Activated CD4-positive, alpha-beta T cell treated with anti-CD3 and anti-CD28 coated beads for 36 hours (primary cell): ENCODE measurements at places on chromosomes 6 and 20.

- no peak for DNase-seq
Measured at GRCh38 chr6:89749918-89750317, 69.7 kb downstream of the MDN1 start.

DNA sequence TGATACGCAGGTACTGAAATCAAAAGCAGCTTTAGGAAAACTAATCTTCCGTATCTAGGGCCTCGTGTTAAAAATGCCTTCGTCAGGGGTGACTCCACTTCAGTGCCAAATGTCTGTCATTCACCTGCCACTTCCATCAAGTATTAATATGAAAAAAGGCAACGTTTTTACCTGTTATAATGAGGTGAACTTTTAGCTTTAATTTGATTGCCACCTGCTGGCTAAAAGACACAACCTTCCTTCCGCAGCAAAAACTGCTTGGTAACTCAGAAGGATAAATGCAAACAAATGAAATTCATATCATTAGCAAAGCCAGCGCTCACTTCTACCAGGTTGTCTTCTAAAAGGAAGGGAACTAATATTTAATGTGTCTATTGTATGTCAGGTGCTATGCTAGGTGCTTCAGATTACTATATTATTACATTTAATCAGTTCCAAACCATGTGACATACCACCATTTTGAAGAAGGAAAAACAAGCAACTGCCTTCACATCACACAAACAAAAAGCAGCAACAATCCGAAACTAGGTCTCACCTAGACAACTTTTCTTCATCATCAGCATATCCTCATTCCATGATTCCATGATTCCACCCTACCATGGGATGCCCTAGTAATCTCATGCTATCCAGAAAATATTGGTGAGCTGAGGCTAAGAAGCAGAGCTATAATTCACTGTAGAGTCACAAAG is 20.6 kb upstream of the ARHGAP18 start:
- DNase-seq = peak; percentile 27

GRCh38 chr6:35771343-35771627 is 5.1 kb upstream of the CLPSL2 start:
- DNase-seq = no peak

DNA sequence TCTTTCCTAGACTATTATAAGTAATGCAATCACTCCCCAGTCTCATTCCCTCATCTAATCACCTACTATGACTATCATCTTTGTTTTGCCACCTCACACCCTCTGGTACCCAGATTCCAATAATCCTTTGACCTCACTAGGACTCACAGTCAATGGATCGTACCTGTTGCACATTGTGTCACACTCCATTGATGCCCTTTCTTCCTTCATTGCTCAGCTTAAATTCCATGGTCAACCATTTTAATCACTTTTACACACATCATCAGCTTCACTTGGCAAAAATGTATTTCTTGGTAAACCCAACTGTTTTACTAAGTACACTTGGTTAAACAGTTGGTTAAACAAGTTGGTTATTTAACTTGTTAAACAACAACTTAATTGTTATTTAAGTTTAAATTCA is 44.0 kb downstream of the CEP162 start:
- no peak for DNase-seq

DNA sequence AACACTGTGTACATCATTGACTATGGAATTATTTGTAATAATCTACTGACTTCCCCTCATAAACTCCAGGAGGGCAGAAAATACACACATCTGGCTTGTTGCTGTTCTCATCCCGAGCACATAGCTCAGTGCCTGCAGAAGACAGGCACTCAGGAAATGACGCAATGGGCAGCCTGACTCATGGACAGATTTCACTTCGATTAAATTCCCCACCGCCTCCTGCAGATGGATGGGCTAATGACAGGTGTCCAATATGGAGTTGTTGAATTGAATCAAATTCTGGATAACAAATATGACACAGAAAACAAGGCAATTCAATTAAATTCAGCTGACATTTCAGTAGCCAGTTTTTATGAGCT is 9.1 kb downstream of the ANKRD60 start:
- DNase-seq = peak; percentile 71

DNA sequence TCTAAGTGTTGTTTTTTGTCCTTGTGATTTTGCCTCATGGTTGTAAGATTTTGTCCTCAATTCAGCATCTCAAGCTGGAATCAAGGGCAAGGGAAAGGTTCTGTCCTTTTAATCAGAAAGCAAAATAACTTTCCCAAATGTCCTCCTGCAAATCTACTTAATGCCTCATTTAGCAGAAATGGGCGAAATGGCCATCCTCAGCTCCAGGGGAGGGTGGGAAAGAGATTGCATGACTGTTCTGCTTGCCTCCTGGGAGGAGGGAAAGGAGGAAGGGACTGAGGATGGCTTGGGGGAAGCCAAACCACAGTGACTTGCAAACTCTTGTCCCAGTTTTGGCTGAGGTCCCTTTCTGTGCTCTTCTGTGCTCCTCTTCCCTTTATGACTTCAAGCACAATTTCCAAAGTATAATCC is 43.4 kb downstream of the TNFAIP3 start:
- DNase-seq = no peak

DNA sequence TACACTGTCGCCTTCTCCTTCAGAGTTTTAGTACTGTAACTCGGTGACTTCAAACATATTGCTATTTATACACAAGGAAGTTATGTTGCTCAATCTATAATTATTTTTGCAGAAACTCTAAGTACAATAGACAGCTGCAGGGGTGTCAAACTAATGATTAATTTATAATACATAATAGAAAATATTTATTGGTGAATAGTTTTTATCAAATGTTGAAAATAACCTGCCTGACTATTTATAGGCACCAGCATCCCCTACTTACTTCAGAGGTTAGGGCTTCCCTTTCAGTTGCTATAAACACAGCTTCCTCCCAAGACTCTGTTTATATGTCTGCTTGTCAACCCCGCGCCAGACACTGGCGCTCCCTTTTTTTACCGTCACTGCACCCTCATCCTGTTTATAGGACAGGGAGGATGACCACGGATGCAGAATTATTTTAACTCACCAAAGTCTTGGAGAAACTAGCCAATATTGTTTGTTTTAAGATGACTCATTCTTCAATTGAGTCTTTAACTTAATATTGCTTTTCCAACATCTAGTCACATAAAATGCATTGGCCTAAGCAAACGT is 225.0 kb downstream of the ALDH8A1 start:
- no peak for DNase-seq

DNA sequence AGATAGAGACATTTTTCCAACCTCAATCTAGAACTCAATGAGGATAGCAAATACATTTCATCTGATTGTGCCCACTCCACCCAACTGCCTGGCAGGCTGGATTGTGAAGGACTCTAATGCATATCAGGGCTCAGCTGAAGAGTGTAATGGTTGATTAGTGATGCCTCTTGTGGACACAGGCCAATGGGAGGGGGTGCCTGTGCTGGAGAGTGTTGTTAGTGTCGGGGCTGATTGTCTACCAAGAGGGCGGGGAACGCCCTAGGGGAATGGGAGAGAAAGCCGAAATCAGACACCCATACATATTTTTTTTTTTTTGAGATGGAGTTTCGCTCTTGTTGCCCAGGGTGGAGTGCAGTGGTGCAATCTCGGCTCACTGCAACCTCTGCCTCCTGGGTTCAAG is 103.7 kb upstream of the SALL4 start:
- no peak for DNase-seq

DNA sequence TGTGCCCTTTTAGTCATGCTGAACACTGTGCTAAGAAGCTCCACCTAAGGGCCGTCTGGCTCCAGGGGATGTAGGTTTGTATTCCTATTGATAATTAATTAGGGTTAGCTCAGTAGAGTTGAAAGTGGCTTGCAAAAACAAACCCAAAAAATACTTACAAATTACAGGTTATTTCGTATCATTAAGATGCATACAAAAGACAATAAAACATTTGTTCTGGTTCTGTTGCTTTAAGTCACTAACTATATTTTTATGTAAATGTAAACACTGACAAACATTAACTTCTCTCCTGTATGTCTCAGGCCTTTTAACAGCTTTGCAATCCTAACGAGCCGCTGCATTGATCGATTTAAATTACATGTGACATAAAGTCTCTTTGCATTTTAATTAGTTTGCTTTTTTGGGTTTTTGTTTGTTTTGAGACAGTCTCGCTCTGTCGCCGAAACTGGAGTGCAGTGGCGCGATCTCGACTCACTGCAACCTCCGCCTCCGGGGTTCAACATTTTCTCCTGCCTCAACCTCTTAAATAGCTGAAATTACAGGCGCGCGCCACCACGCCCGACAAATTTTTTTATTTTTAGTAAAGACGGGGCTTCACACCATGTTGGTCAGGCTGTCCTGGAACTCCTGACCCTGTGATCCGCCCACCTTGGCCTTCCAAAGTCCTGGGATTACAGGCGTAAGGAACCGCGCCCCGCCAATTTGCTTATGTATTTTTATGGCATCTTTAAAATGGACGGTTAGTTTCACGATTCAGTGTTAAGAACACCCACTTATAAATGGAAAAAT is 110.9 kb downstream of the HFE start:
- peak; percentile 75 for DNase-seq

DNA sequence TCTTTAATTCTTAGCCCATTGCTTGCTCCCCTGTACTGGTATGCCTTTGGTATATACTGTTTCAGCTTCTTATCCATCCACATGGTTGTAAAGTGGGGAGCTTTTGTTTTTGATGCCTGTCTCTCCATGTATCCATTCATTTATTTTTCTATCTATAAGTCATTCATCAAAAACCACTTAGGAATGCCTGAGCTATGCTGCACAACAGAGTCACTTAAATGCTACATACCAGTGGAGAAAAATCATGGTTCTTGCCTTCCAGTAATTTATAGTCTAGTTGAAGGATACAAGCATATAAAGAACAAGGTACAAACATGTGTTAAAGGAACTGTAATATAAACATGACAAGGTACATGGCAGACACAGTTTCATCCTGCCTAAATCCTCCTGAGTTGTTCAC is 347.3 kb downstream of the NRN1 start:
- DNase-seq = no peak

DNA sequence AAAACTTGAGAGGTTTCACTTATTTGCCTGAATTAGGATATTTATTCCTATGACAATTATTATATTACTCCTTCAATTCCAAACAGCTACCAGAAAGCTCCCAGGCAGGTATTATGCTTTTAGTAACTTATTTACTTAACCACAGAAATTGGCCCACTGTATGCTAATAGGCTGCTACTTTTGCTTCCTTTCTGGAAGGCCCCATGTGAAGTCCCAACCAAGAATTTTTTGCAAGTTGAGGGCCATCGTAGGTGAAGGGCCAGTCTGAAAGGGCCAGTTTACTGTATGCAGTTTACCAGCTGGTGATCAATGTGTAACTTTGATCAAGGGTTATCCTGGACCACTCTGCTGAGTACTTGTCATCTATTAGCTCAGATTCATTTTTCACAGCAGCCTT is 45.0 kb downstream of the EDN1 start:
- DNase-seq = no peak

GRCh38 chr20:36017048-36017951 is 48.9 kb downstream of the CNBD2 start:
- no peak for DNase-seq

DNA sequence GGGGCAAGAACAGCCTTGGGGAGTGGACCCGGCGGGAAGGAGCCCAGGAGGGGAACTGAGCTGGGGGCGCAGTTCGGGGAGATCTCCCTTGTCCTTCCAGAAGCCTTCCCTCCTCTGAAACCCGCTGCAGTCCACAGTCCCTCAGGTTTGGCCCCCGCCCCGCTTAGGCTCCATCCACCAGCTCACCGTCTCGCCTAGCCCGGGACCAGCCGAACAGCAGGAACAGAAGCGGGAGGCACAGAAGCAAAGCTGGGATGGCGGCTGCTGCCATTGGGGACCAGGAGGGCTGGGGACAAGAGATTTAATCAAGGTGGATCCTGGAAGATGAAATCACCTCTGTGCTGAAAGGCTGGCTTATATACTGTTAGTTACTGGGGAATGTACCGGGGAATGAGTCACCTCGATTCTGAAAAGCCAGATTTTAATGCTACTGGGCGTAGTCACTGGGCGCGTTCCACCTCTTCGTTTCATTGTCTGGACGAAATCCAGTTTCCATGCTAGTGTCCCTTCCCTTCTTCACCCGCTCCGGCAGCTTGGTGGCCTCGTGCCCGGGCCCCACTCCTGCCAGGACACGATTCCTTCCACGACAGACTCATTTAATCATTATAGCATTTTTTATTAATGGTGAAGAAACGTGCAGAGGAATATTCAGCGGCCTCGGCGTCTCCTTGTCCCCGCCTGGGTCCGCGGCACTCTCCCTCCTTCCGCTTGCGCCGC is at the start of gene RAET1L:
RAET1L (minus strand) TSS at position 332 of the 717 bp plus-strand sequence; CDS start at position 271, 61 bp downstream.
- peak; percentile 68 for DNase-seq

DNA sequence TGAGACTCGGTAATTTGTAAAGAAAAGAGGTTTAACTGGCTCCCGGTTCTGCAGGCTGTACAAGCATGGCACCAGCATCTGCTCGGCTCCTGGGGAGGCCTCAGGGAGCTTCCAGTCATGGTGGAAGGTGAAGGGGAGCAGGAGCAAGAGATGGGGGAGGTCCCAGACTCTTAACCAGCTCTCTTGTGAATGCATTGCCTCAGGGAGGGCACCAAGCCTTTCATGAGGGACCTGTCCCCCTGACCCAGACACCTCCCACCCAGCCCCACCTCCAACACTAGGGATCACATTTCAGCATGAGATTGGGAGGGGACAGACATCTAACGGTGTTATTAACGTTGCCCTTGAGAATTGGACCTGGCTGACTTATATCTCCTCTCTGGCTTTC is 68.6 kb downstream of the PTPN1 start:
- DNase-seq = no peak

DNA sequence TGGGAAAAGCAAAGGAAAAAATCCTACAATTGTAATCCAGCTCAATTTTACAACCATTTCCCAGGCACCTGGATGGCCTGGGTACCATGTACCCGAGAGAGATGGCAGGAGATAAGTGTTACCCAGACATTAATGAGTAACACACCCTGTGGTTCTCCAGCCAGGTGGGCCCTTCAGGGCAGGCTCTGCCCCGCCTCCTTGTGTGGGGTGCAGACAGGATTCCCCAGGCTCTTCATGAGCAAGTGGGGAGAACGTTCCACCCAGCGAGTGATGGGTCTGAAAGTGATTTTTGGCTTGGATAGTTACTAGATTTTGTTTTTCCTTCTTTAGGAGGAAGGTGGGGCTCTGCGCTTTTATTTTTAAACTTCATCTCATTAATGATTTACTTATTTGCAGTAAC is 243.9 kb downstream of the TAF4 start:
- no peak for DNase-seq
